ENCODE measurements at places on chromosomes 7 and 10.

- DNase-seq, result no peak
These were observed 586.4 kb upstream of the SEMA3D start for GRCh38 chr7:85773116-85773728.

GRCh38 chr7:85890244-85890811, 703.5 kb upstream of the SEMA3D start:
- DNase-seq, result no peak

GRCh38 chr7:139845443-139845805, 16.4 kb downstream of the TBXAS1 start:
- no peak for DNase-seq

- no peak for DNase-seq
These were observed 1.5 kb downstream of the GSDME start for GRCh38 chr7:24755541-24756407.

- no peak for DNase-seq
These were observed 608.7 kb downstream of the SH2D4B start for GRCh38 chr10:81146436-81146835.

- no peak for DNase-seq
These were observed 96.8 kb upstream of the DGKB start for GRCh38 chr7:14999331-14999730.

DNA sequence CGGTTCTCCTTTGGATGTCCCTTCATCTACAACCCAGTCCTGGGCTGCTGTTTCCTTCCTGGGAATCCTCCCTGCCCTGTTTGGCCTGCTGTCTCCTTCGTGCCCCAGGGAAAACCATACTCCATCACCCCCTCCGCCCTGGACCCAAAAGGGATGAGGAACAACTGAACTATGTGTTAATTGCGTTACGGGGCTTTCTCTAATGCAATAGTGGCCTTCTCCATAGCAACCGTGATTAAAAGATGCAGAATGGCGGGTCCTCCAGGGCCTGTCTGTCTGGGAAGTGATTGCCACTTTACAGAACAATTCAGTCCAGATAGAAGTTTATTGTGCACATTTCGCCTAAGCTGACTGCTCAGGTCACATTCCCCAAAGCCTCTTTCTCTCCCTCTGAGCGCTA, 112.0 kb upstream of the FGFR2 start:
- DNase-seq, result no peak

- DNase-seq, result peak; percentile 62
These were observed 56.1 kb downstream of the ZRANB1 start for GRCh38 chr10:124997771-124998623.

GRCh38 chr7:25353196-25353595, 124.9 kb upstream of the NPVF start:
- no peak for DNase-seq

- DNase-seq, result no peak
These were observed 248.2 kb upstream of the KLF14 start for GRCh38 chr7:130982160-130982638.

- DNase-seq, result no peak
These were observed 11.6 kb downstream of the TCF7L2 start for GRCh38 chr10:112961609-112962008.

- no peak for DNase-seq
These were observed 142.7 kb upstream of the FZD8 start for GRCh38 chr10:35784751-35785150.

- DNase-seq, result no peak
These were observed 57.6 kb upstream of the NANOS1 start for GRCh38 chr10:118971876-118972275.

- no peak for DNase-seq
These were observed 21.8 kb downstream of the KCP start for GRCh38 chr7:128888756-128889095.

DNA sequence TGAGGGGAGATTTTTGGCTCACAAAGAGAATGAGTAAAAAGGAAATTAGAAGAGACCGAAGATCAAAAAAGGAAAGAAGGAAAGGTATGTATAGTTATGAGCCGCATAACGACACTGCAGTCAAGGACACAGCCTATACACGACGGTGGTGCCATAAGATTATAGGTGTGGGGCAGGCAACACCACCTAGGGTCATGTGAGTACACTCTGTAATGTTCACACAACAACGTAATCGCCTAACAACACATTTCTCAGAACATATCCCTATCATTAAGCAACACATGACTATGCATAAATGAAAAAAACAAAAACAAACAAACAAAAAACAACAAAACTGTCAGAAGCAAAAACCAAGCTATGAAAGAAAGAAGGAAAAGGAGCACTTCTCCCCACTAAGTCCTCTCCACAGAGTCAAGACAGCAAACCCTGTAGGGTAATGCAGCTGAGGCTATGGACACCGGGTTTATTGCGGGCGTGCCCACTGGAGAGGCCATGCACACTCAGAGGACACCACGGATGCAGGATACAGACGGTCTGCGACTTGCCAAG, 45.1 kb downstream of the PIP4K2A start:
- no peak for DNase-seq

GRCh38 chr7:142626420-142627035, 122.7 kb upstream of the PRSS1 start:
- no peak for DNase-seq

GRCh38 chr10:30857803-30858202, 173.9 kb downstream of the ZNF438 start:
- peak; percentile 77 for DNase-seq

DNA sequence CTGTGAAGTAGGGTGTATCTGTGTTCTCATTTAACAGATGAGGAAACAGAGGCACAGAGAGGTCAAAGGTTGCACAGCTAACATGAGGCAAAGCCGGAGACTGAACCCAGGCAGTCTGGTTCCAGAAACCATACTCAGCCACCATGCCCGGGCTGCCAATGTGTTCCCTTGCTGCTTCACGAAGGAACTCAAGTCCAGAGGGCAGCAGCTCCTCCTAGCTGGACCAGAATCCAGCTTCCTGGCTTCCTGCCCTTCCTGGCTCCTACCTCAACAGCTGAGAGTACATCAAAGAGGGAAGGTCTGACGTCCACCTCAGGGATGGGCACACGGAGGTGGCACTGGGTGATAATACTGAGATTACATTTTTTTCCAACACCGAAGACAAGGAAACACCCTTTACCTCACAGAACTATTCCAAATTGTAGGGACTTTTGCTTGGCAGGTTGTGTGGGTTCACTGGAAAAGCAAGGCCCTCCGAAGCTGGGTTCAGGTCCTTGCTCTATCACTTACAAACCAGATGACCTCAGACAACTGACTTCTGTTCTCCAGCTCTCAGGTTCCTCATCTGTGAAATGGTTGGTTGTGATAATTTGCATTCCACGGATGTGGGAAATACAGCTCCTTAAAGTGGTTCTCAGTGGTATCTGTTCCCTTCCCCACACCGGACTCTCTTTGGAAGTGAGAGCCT, 154.1 kb upstream of the ZMIZ1 start:
- DNase-seq, result no peak

GRCh38 chr10:109988212-109988596, 19.6 kb upstream of the ADD3 start:
- DNase-seq, result no peak

DNA sequence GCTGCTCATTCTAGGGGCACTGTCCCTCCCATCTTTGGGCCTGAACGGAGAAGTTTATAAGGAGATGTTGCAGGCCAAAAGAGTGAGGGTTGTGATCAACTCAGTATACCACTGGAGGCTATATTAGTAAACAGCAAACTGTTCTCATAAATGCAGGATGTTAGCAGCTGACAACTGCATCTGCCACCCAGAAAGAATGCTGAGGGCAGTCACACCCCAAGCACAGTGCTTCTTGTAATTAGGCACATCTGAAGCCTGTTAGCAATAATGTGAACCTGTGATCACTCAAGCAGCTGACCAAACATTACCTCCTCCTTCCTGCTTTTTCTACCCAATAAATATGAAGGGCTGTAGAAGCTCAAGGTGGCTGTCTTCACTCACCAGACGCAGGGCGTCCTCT, 38.4 kb upstream of the ZNF138 start:
- DNase-seq, result no peak

DNA sequence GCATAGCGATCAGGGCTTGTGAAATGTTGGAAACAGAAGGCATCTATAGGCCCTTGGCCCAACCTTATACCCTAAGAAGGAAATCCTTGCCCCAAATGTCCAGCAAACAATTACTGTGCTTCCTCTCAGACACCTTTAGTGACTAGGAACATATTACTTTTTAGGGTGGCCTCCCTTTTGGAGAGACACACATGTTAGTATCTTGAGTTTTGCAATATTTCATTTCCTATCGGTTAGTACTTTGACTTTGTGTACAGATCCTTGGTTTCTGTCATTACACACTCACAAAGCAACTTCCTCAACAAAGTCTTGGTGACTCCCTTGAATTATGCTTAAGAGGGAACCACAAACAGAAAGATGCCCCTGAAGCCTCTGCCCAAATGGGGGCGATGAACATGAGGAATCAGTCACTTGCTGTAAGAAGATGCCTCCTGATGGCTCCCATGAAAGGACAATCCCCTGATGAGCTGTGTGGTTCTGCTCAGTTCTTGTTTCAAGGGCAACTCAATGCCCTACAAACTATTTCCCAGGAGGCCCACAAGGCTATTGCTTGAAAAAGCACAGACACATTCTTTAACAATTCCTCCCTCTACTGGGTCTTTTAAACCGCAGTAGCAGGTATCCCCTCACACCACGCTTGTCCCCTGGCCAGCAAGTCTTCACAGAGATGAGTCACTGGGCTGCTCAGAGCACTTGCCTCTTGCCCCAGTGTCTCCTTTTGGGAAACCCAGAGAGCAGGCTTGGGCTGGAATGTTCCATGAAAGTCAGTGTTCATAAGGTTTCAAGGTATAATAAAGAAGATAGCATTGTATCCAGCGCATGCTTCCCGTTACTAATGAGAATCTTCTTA, 196.2 kb downstream of the FANK1 start:
- DNase-seq, result no peak

GRCh38 chr7:108234281-108234680, 104.1 kb upstream of the LAMB4 start:
- DNase-seq, result no peak

DNA sequence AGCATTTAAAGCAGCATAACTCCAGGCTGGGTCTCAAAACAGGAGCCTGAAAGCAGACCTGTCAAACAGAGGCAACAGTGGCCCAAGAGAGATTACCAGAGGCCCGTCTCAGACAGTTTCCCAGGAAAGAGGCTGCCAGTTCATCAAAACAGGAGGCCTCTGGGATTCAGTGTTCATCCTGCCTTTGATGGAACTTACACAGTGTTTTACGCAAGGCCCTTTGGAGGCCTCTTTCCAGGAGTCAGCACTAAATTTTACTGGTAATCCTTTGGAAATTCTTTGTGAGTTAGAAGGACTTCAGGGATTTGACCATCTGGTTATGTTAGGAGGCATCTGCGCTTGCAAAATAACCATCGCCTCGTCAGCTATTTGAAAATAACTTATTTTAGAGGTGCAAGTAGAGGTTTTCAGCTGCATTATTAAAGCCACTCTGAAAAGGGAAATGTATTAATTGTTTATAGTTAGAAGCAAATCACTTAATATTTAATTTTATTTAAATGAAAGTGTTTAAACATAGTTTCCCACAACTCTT, 501.2 kb upstream of the COBL start:
- DNase-seq, result no peak

GRCh38 chr10:72320676-72321247, 34.0 kb downstream of the DNAJB12 start:
- DNase-seq, result no peak

DNA sequence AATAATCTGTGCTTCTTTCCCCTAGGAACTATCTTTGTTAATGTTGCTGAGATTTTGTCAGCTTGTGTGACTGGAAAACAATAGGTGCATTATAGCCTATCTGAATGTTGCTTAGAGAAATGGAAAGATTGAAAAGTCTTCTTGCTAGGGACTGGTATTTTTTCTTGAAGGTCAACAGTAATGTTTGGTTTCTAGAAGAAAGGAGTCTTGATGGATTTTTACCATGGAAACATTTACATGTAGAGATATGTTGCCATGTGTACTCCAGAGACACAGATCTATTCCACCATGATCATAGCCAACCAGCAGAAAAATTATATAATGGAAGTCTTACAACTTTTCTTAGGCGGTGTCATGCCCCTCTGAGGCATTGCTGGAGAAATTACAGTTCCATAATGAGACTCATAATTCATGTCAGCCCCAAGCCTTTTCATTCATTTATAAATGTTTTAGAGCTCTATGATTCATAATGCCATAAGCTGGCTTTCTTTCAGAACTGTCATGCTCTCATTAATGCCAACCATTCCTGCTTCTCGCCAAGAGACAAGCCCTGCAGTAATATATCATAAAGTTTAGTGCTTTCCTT, 175.1 kb upstream of the PTPRZ1 start:
- no peak for DNase-seq

DNA sequence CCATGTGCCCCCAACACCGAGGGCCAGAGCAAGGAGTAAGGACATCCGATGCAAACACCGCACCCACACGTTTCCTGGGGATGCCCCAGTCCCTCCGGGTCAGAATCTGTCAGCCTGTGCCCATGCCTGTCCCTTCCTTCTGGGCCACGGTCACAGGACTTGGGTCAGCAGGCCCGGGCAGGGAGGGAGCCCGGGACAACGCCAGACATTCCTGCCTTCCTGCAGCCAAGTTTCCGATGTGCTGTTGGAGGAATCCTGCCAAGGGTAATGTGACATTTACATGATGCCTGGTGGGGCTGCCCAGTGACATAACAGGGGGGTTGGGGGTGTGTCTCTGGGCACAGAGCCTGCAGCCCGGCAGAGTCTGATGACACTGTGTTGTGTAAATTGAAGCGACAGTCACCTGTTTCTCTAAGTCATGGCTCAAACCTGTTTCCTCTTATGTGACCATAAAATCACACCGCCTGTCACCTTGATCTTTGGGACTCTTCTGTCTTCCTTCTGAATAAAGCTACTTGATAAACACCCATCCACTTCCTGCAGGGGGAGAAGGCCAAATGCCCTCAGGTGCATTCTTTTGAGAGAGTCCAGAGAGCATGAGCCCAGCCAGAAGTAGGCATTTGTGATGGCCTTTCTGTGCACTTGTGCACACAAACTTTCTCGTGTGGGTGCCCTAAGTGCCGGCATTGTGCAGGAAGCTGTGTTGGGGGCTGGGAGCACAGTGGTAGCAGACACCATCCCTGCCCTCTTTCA, 175.3 kb upstream of the RHEB start:
- no peak for DNase-seq

DNA sequence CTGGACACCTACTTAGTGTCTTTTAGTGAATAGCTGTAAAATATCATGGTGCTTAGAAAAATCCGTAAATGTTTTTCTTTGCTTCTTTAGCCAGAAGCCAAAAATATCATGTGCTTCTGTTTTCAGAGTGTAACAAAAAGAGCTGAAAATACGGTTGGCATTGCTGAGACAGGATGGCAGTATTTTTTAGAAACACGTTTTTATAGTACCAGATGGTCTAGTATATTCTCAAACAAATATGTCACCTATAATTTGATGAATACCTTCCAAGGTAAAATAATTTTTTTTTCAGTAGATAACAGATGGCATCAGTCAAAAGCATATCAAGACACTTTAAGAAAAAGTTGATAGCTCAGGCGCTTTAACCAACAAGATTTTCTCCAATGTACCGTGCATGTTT, 326.6 kb downstream of the PHF14 start:
- no peak for DNase-seq

Data from left forelimb (tissue), 1 donor.